IgD-negative memory B cell (primary cell): ENCODE measurements at places on chromosomes 5 and 9. TPM values are rescaled to one million over a fixed set of nuclear protein-coding genes. Genes with fewer than 3 reads are reported as not detected.

Gene HSPA9
- polyA plus RNA-seq: 126 TPM

Gene PTGER4
- polyA plus RNA-seq: 24.9 TPM

Gene ANKRD31
- polyA plus RNA-seq: 0.10 TPM

Gene ESM1
- 0.10 TPM for polyA plus RNA-seq

Gene LECT2
- polyA plus RNA-seq: not detected

Gene ENTR1
- polyA plus RNA-seq: 7.4 TPM

Gene SLC23A1
- not detected for polyA plus RNA-seq

Gene ANKRA2
- polyA plus RNA-seq: 19.3 TPM

Gene CNOT8
- 143 TPM for polyA plus RNA-seq

Gene CTXN3
- polyA plus RNA-seq: not detected
